ENCODE measurements at places on chromosomes 4 and X.

- DNase-seq, result no peak
Measured at GRCh38 chrX:9912351-9913145, 54.6 kb upstream of the CLDN34 start.

DNA sequence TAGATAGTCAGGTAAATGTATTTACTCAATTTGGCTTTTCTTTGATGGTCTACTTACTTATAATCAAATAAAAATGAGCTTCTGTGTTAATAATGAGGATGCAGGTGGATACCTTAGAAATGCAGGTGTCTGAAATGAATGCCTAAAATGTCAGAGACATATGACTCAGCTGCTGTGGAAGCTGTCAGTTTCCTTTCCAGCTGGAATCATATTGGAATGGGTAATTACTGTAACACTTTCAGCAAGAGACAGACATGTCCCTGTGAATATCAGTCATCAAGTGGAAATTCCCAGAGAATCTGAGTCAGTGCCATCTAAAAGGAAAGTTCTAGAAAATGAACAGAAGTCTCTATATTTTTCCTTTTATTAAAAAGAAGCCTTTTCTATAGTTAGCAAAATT lies 783.0 kb upstream of the AADAT start:
- DNase-seq, result no peak

GRCh38 chr4:110049951-110050925 lies 137.6 kb downstream of the EGF start:
- DNase-seq, result peak; percentile 47

DNA sequence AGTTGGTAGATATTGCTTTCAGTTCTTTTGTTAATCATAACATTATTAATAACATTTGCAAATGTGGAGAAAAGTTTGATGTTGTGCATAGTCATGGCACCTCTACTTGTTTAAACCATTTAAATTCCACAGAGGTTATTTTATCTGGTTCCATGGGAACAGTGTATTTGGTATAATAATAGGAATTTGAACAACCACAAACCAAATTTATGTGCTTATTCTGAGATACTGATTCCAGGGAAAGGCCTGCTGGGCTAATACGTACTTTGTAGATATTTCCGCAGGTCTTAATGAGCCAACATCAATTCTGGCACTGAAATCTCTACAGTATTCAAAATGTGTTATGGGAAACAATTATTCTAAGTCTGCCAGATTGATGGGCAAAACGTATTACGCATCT lies 319.0 kb downstream of the DKK2 start:
- DNase-seq, result no peak

GRCh38 chr4:148044912-148045352 lies 313.0 kb downstream of the ARHGAP10 start:
- no peak for DNase-seq

DNA sequence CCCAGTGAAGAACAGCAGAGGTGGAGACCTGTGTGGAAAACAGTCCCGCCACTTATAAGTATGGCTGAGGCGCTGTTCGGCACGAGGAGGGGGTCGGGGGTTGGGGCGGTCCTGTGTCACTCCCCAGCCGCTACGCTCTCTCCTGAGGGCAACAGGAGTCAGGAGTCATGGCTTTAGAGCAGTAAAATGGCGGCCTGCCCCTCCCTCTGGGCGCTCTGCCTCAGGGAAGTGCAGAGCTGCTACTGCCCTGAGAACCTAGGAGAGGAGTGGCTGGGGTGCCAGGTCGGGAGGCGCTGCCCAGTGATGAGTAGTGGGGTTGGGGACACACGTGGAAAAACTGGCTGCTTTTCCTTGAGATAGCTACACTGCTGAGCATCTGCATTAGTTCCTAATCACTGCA lies 551.2 kb upstream of the AMOT start:
- no peak for DNase-seq

- no peak for DNase-seq
Measured at GRCh38 chr4:140250989-140251552, 97.1 kb upstream of the MAML3 start.

- no peak for DNase-seq
Measured at GRCh38 chr4:150332961-150333360, 249.0 kb upstream of the MAB21L2 start.

- no peak for DNase-seq
Measured at GRCh38 chrX:39175418-39176057, 374.3 kb downstream of the MID1IP1 start.
